ENCODE measurements at places on chromosomes 7 and 10.

GRCh38 chr10:79351332-79351731 lies 4.1 kb downstream of the PPIF start:
- DNase-seq = no peak

- no peak for DNase-seq
Observed at GRCh38 chr10:47401874-47402640, 18.0 kb upstream of the ZNF488 start.

GRCh38 chr7:106193661-106194060 lies 81.5 kb upstream of the SYPL1 start:
- DNase-seq = no peak

DNA sequence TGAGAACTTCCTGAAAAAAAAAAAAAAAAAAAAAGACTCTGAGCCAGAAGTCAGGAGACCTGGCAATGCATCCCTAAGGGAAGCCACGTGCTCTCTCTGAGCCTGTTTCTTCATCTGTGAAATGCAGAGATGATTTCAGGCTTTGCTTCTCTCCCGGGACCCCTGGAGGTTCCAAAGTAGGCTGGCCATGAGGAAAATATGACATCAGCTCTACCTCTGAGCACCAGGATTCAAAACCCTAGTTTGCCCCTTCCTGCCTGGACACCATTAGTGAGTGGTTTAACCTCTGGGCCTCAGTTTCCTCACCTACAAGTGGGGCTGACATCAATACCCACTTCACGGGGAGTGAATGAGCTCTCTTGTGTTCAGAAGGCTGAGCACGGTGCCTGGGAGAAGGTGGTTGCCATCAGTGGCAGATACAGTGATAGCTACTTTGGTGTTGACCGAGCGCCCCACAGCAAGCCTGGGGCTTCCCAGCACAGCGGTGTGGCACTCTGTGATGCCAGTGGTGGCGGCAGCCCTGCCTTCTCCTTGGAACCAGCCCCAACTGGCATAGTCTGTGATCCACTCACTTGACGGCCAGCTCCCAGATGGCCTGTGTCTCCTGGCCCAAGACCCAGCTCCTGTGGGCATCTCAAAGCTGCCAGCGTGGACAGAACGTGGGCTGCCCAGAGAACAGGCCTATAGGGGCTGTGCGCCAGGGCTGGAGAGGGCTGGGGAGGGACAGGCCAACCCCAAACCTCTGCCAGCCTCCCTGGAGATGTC lies 153.1 kb upstream of the UNC5B start:
- no peak for DNase-seq

- DNase-seq = no peak
Observed at GRCh38 chr10:49568235-49568634, 29.3 kb upstream of the ERCC6 start.

- DNase-seq = peak; percentile 31
Observed at GRCh38 chr7:64098-64915, 128.1 kb upstream of the FAM20C start.
